ENCODE measurements at places on chromosomes 11 and 22.
A peak's percentile ranks its signal among the peaks of the same experiment; 100 is the strongest.

DNA sequence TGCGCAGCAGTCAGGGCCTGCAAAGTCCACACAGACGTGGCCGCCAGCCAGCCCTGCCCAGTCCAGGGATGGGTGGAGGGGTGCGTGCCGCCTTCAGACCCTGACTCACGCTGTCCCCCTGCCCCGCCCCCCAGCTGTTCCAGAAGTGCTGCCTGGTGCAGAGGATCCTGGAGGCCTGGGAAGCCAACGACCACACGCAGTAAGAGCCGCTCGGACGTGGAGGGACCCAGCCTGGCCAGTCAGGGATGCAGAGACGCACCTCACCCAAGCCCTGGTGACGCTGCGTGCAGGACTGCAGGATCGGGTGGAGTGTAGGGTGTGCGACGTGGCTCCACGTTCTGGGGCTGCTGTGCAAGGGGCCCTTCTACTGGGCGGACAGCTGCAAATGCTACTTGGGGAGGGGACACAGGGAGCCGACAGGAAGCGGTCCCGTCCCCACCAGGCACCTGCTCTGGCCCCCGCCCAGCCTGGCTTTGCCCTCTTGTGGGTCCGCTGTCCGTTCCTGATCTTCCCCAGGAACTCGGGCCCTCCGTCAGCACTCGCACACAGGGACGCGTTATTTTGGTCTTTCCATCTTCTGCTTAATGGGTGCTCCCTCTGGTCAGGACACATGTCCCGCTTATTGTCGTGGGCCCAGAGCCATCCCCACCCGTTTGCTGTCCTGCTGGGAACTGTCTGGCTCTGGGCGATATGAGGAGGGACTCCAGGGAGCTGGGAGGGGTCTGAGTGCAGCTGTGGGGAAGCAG, 42.5 kb downstream of the SBF1 start:
- no peak for DNase-seq

GRCh38 chr11:65625628-65626342, 10.2 kb downstream of the PCNX3 start:
- DNase-seq, result no peak

GRCh38 chr11:67504005-67504949, 886 bp downstream of the PITPNM1 start:
- no peak for DNase-seq

- DNase-seq, result no peak
Measured at GRCh38 chr11:26473216-26474194, 98.6 kb downstream of the MUC15 start.

DNA sequence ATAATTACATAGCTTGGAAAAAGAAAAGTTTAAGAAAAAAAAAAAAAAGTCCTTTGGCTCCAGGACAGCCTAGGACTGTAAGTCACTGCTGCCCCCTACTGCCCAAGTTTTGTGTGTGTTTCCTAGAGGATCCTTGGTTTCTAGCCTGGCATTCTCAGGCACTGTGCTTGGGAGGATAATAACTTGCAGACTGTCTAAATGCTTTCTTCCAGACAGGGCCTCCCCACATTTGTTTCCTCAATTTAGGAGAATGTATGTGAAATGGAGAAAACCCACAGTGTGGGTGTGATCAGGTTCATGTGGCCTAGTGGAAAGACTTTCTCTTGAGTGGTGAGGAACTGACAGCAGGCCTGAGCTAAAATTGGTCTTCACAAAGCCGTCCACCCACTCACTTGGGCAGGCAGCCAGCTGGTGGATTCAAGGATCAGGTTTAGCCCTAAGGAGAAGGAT, 191.0 kb downstream of the NAV2 start:
- DNase-seq, result peak; percentile 47

DNA sequence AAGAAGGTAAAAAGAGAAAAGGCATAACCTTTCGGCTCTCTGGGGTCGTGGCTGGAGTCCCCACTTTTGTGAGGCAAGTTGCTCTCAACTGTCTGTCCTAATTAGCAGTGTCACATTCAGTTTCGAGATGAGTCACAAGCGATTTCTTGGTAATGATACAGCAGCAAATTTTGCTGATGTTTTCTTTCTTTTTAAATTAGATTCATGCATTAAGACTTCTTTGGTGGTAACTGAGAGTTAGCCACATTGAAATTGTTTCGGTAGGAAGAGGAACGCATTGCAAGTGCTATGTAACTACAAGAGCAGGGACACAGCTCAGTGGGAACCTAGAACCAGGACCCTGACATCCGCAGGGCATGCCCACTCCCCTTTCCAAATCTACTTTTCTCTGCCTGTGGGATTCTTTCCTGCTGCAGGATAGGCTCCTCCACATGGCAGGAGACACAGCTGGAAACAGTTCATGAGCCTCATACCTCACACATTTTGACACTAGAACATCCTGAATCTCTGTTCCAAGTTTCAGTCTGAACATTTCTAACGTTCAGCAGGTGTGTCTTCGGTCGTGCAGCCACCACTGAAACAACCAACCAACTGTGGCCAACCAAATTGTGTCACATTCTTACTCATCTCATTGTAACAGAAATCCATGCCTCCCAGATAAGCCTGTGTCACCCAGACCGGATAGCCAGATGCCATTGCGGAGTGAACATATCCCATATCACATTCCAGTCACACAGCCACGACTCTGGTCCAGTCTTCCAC, 987.6 kb downstream of the NTM start:
- DNase-seq, result no peak

GRCh38 chr22:16917144-16918003, 90.6 kb downstream of the GAB4 start:
- DNase-seq, result peak; percentile 61

- DNase-seq, result peak; percentile 35
Measured at GRCh38 chr11:62217191-62217748, 8.8 kb downstream of the SCGB2A1 start.

- DNase-seq, result no peak
Measured at GRCh38 chr11:88535266-88535665, 197.7 kb upstream of the CTSC start.

DNA sequence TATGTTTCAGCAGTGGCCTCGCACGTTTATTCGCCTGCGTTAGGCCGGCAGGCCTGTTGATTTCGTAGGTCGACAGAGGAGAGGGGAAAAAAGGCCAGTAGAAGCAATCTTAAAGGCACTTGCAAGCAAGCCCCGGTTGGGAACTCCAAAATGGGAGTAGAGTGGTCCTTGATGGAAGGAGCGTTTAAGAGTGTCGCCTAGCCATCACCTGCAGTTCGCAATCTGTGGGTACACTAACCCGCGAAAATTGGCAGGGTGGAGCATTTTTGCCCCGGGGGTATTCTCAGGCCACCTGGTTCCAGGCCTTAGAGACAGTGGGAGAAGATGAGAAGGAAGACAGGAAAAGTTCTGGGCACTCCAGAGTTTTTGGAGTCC, 1.1 kb downstream of the EWSR1 start:
- no peak for DNase-seq

- DNase-seq, result no peak
Measured at GRCh38 chr11:44483919-44484610, 81.4 kb upstream of the CD82 start.

GRCh38 chr11:57566905-57567514, 462 bp downstream of the UBE2L6 start:
- DNase-seq, result no peak

DNA sequence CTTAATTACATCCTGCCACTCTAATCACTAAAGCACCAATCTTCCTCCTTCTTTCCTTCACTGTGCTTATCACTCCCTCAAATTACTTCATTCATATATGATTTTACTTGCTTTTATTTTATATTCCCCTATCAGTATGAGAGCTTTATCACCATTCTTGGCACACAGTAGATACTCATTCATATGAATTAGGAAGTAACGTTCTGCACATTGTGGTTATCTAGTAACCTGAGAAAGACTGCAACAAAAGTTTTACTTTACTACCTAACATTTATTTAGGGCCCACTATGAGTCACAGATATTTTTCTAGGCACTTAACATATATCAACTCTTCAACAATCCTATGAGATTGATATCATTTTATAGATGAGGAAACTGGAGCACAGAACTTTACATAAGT, 1559.9 kb upstream of the TENM4 start:
- no peak for DNase-seq

DNA sequence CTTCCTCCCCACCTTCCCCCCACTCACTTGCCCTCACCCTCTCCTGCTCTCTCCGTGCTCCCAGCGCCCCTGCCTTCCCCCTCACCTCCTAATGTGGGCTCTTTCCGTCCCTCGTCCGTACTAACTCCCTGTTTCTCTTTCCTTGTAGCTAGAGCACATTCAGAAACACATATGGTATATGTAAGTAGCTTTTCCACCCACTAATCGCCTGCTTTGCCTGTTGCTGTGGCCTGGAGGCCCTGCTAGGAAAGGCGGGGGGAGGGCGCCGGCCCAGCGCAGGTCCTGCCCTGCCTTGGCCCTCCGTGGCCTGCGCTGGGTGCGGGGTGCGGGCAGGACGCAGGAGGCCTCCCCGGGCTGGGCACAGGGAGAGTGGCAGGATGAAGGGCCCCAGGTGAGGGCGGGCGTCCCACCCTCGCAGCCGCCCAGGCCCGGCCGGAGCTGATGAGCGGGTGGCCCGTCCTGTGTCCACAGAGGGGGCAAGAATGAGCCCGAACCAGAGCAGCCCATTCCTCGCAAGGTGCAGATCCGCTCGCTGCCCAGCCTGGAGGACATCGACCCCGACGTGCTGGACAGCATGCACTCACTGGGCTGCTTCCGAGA, 41.7 kb downstream of the MOB2 start:
- no peak for DNase-seq

DNA sequence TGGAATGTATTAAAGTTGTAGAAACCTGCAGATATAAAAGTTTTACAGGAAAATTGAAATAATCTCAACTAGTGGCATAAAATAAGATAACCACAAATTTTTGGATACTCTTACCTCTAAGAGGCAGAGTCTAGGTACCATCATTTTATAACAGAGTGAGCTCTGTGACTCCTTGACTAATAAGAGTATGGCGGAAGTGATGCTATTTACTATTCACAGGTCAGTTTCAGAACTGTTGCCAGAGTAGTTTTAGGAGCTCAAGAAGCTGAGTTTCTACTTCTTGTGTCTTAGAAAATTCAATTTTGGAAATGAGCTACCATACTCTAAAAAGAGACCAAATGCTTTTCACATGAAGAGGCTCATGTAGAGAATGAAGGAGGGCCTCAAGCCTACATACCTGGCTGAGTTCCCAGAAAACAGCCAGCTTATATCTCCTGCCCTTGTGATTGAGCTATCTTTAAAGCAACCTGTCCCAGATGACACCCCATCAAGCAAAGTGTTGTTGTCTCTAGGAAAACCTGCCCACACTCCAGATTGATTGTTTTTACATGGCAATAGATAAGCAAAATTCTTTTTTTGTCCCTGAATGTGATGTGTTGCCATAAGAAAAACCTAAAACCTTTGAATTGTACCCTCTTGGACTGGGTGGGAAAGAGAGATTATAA, 712.8 kb upstream of the CNTN5 start:
- no peak for DNase-seq

- DNase-seq, result no peak
Measured at GRCh38 chr11:83285151-83285770, 906 bp downstream of the CCDC90B start.

DNA sequence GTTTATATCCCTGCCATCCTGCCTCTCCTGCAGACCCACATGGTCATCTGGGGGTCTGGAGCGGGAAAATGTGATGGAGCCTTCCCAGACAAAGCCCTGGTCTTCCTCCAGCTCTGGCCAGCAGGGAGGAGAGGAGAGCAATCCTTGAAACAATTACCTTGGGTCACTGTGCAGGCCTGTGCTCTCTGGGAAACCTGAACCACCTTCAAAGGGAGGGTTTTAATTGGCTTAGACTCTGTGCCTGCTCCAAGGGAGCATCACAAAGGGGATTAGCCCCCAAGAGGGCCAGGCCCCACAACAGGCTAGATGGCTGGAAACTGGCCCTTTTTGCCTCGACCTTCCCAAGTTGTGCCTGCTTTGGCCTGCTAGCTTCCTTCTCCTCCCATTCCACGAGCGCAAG, 351.9 kb downstream of the TENM4 start:
- no peak for DNase-seq

- DNase-seq, result no peak
Measured at GRCh38 chr22:20223421-20224255, 44.5 kb downstream of the RTN4R start.

DNA sequence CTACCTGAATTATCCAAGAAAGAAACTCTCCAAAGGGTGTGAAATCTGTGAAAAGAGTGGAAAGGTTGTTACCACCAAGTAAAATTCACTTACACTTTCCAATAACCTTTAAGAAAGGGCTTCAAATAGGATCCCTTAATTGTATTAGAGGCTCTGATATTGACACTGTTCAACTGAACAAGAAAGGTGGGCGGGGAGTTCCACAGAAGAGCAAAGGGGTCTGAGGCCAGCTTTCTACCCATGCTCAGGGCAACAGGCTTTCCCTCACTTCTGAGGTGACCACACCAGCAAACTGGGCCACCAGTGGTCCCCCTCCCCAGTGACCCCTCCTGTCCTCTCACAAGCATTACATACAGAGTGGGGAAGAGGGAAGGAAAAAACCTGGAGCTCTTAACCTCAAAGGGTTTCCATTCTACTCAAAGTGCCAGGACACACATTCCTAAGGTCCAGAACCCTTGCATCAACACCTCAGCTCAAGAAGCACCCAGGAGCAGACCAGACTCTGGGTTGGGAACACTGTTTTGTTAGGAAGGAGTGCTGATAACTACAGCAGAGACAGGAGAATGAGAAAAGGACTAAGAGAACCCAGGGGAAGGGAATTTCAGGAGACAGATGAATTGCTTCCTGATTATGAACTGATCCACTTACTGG, 71.6 kb upstream of the AKIP1 start:
- DNase-seq, result no peak

DNA sequence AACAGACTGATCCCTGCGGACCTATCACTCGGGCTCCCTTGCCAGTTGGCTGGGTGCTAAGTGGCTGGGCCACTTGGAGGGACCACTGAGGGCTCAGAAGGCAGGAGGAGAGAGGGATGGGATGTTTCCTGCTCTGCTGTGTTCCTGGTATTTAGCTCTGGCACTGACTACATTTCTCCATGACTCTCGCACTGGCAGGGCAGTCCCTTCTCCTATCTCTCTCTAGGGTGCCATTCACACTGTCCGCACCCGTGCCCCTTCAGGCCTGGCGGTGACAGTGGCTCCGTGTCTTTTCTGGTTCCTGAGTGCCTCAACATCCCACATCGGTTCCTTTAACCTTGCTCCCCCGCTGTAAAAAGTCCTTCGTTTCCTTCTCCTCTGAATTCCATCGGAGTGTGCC, 31.6 kb upstream of the CECR2 start:
- DNase-seq, result no peak

GRCh38 chr11:125871391-125872137, 15.9 kb upstream of the HYLS1 start:
- peak; percentile 60 for DNase-seq

- DNase-seq, result no peak
Measured at GRCh38 chr11:57562596-57562995, 4.9 kb downstream of the UBE2L6 start.

Measured in Jurkat, Clone E6-1 (cell line).